ENCODE measurements at places on chromosomes 7 and 10.

- no peak for DNase-seq
Measured at GRCh38 chr7:159119851-159120539, 24.7 kb downstream of the VIPR2 start.

DNA sequence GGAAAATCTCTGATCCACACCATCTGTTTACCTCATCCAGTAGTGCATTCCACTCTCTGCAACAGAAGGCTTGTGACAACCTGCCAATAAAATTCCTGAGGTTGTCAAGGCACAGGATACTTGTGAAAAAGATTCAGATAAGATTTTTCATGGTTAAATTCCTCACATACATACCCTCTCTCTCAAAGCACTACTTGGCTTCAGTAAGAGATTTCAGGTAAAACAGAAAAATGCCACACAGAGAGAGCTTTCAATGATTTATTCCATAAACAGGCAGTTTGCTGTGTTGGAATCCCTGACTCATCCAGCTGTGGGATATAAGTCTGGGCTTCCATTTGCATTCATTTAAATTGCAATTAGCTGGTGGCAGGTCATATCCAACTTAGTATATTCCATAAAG is 99.7 kb upstream of the CAV2 start:
- no peak for DNase-seq

- DNase-seq = no peak
Measured at GRCh38 chr7:49038821-49039358, 114.5 kb downstream of the CDC14C start.

DNA sequence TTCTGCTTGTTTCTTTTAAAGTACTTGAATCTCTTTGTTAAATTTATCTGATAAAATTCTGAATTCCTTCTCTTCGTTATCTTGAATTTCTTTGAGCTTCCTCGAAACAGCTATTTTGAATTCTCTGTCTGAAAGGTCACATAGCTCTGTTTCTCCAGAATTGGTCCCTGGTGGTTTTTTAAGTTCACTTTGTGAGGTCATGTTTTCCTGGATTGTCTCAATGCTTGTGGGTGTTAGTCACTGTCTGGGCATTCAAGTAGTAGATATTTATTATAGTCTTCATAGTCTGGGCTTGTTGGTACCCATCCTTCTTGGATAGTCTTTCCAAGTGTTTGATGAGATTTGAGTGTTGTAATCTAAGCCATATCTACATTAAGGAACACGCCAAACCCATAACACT is 1060.6 kb downstream of the LRMDA start:
- DNase-seq = no peak

DNA sequence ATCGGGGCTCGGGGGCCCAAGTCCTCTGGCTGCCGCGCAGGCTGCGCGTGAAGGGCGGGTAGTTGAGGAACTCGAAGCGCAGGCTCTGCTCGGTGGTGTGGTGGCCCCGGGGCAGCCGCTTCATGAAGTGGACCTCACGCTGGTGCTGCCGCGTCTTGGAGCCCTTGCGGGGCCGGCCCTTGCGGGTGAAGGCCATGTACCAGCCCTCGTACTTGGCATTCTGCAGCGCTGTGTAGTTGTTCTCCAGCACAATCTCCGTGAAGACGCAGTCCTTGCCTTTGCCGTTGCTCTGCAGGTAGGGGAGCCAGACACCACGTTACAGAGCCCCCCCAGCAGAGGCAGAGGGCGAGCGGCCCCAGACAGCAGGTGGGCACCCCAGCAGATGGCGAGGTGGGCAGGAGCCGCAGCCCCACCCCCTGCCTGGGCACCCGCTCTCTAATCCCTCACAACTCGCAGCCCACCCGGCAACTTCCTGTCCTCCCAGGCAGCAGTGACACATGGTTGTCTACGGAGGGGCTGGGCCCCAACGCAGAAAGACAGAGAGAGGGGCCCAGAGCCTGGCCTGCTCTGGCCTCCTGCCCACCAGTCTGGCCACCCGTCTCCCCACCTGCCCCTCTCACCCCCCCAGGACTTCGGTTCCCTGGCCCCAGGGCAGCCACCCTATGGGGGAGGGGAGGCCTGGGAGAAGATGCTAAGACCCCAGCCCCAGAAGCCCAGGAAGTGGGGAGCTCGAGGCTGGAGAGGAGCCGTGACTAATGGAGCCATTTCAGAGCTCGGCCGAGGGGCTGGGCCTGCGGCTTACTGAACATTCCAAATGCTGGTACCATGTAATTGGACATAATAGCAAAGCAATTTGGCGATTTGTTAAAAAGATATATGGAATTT is 5.3 kb downstream of the FGF8 start:
- DNase-seq = no peak

DNA sequence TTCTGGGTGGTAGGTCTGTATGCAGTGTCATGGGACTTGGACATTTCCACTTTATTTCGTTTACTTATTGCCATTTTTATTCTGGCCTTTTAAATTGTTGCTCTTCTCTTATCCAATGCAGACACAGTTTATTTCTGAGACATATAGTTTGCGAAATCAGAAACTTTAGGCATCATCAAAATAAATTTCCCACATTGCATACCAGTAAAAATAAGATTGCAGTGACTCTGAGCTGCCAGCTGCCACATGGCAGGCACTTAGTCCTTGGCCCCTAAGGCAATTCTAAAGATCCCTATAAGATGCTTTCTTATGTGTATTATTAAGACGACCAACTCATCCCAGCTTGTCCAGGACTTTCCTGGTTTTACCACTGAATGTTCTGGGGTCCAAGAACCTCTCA is 81.8 kb upstream of the ANKRD1 start:
- no peak for DNase-seq

DNA sequence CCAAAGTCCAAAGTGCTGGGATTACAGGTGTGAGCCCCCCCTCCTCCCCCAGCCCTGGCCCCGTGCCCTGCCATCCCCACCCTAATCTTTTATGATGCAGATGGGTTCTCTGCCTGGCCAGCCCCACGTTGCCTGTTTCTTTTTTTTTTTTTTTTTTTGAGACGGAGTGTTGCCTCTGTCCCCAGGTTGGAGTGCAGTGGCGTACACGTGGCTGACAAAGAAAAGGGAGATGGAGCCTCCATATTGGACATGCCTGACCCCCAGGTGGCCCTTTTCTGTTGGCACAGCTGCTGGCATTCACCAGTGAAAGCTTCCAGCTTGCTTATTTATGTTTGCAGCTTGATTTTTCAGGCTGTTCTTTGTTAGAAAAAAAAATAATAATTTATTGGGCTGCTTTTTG is 235.3 kb downstream of the CCDC3 start:
- no peak for DNase-seq

DNA sequence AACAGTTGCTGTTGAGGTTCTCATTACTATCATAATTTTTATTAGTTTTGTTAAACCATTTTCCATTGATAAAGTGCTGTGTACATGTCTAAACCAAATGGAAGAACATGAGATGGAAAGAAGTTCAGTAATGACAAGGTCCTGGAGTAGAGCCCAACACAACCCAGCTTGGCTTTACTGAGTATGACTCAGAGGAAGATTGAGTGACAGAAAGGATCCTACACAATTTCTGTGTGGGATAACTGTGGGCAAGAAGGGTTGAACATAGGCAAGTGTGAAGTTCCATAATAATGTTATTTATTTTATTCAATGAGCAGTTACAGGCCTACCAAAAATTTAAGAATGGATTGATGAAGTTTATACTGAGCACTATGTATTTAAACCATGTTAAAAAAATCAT is 15.9 kb downstream of the PRKG1 start:
- no peak for DNase-seq

GRCh38 chr10:6047847-6048246 is 14.3 kb downstream of the IL2RA start:
- DNase-seq = no peak

- DNase-seq = no peak
Measured at GRCh38 chr10:133460208-133460769, 6.5 kb downstream of the SCART1 start.

GRCh38 chr7:111090846-111091245 is at the start of gene LRRN3:
Gene LRRN3 (plus strand): TSS chr7:111091127. CDS start chr7:111122773, 31,646 bp downstream.
- no peak for DNase-seq

GRCh38 chr10:107434854-107435253 is 270.3 kb upstream of the SORCS1 start:
- DNase-seq = no peak

- DNase-seq = no peak
Measured at GRCh38 chr7:132351954-132352499, 224.2 kb downstream of the PLXNA4 start.

- no peak for DNase-seq
Measured at GRCh38 chr7:135728136-135728669, at the start of gene SLC13A4. Gene SLC13A4 (minus strand): TSS chr7:135728186. CDS start chr7:135727496, 690 bp downstream.

GRCh38 chr10:129511086-129511485 is 44.0 kb downstream of the MGMT start:
- DNase-seq = no peak

DNA sequence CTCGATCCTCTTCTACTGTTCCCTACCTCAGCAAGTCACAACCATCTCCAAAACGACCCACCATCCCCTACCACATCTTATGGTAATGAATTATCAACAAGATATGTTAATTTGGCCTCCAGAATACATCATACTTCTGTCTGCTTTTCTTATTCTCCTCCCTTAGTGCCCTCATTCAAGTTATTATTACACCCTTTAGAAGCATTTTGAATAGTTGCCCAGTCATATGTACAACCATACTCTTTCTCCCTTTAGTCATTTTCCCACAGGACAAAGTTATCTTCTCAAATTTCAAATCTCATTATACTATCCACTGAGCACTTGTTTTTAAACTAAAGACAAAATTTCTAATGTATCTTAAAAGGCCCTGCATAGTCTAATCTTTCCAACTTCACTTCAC is 71.0 kb downstream of the GNAT3 start:
- no peak for DNase-seq

GRCh38 chr10:132708936-132709335 is 77.0 kb downstream of the NKX6-2 start:
- DNase-seq = no peak

DNA sequence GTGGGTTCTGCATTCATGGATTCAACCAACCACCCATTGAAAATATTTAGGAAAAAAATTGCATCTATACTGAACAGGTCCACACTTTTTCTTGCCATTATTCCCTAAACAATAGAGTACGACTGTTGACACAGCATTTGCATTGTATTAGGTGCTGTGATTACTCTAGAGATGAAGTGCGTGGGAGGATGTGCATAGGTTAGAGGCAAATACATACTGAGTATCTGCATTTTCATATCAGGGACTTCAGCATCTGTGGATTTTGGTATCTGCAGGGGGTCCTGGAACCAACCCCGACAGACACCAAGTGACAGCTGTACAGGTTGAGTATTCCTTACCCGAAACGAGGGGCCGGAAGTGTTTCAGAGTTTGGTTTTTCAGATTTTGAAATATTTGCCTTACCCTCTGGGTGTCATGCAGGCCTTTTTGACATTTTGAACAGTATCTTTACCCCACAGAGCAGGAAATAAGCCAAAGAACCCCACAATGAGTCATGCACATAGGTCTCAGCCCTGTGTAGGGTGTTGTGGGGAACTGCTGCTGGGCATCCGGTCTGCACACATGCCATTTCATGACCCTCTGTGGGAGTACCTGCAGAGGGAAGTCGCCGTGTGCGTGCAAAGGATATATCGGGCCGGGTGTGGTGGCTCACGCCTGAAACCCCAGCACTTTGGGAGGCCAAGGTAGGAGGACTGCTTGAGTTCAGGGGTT is 14.5 kb downstream of the NUDT5 start:
- peak; percentile 60 for DNase-seq

- DNase-seq = no peak
Measured at GRCh38 chr10:69182005-69182404, 2.0 kb downstream of the SUPV3L1 start.

GRCh38 chr7:129452589-129453231 is 18.5 kb downstream of the STRIP2 start:
- DNase-seq = no peak

GRCh38 chr10:56255298-56255697 is 105.8 kb downstream of the ZWINT start:
- DNase-seq = no peak

DNA sequence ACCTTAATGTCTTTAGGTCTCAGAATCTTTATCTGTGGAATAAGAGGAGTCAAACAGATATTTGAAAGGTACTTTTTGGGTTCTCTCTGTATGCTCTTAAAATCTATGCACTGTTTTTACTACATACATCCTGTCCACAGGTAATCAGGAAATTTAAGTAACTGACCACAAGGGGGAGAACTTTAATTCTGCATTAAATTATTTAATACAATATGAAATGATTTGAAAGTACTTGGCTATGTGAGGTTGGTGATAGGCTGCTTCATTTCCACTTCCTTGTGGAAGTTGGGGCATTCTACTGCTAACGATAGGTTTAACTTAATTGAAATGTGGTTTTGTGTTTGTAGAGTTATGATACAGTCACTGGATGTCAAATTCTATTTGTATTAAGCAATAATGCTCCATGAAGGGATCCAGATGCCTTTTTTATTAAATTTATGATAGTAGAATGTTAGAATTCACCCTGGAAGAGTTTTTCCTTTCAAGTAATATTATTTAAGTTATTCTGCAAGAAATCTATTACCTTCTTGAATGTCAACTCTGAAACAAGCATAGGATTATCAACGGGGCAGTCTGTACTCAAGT is 6.0 kb downstream of the TEX47 start:
- DNase-seq = no peak

- DNase-seq = no peak
Measured at GRCh38 chr10:30055226-30055662, 4.1 kb downstream of the JCAD start.

- DNase-seq = no peak
Measured at GRCh38 chr10:64033711-64034110, 512.5 kb downstream of the REEP3 start.

DNA sequence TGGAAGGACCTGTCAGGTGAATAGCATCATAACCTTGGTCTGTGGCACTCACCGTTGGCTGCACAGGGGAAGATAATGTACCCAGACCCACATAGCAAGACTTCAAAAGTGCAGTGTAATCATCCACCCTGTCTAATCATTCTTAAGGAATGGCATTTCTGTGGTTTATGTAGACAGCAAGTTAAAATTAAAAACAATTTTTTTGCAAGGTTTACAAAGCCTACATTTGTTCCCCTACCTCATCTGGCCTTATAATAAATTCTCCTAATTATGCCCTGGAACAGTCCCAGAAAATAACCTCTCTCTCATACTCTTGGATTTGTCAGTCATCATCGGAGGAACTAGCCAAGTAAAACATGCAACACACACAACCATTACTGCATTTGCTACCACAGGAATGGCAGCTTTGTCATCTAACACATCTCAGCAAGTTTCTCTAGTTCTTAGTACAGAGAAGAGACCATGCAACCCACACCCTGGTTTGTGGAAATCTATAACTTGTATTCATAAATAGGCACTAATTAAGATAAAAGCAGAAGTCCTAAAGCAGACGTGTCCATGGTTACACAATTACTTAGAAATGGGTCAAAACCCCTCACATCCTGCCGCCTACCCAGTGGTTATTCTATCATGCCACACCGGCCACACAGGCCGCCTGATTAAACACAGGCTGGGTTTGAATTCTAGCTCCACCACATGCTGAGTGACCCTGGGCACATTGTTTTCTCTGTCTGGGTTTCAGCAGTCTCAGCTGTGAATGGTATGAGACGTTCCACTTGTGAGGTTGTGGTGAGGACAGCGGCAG is 19.1 kb downstream of the ABLIM1 start:
- no peak for DNase-seq
